Stimulated activated CD8-positive, alpha-beta memory T cell treated with anti-CD3 and anti-CD28 coated beads, Interleukin-4, amount 100 ng/mL, for 4 hours (primary cell): ENCODE measurements at places on chromosomes 7 and 10.

GRCh38 chr10:91163869-91164474 is 56.5 kb upstream of the PCGF5 start:
- DNase-seq = peak; percentile 35

- DNase-seq = no peak
Observed at GRCh38 chr7:28615091-28615490, 202.8 kb downstream of the CREB5 start.

GRCh38 chr10:69088801-69089501 is 1.0 kb downstream of the SRGN start:
- no peak for DNase-seq

DNA sequence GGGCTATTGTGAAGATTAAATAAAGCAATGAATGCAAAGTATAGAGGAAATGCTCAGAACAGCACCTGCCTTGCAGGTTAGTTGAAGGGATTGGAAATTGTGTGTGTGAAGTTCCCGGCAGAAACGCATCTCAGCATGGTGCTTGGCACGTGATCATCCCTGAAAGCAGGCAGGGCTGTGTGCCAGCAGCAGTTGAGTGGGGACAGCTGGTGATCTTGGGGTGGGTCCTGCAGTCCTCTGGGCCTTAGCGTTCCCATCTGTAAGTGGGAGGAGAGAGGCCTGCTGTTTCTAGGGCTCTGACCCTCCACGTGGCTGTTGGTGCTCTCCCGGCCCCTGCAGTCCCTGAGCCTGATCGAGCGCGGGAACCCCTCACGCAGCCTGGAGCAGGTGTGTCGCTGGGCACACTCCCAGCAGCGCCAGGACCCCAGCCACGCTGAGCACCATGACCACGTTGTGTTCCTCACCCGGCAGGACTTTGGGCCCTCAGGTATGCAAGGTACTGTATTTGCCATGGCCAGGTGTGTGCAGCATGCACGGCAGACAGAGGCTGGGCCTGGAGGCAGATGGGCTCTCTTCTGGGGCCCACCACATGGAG is 55.3 kb downstream of the TBATA start:
- DNase-seq = no peak

- DNase-seq = no peak
Observed at GRCh38 chr10:72552857-72553256, 73.0 kb downstream of the MICU1 start.

- no peak for DNase-seq
Observed at GRCh38 chr7:158424011-158424410, 163.6 kb downstream of the PTPRN2 start.

- no peak for DNase-seq
Observed at GRCh38 chr10:28300027-28300426, 2.8 kb downstream of the MPP7 start.

GRCh38 chr7:455110-455928 is 64.3 kb downstream of the PDGFA start:
- no peak for DNase-seq

DNA sequence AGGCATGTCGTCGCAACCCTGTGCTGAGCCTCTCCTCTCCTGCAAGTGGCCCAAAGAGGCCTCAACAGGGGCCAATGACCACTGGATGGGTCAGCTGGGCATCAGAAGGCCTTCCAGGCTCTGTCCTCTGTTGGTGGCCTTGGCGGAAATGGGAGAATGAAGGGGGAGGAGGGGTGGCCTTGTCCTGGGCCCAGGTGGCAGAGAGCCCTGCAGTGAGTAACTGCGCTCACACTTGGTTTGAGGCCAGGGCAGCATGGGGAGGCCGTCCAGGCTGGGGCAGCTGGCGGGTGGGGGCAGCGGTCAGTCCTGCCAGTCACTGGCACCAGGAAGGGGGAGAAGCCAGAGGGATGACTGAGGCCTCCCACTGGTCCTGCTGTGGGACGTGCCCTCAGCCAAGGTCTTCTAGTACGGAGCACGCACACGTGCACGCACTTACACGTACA is 59.8 kb downstream of the LHPP start:
- DNase-seq = no peak

DNA sequence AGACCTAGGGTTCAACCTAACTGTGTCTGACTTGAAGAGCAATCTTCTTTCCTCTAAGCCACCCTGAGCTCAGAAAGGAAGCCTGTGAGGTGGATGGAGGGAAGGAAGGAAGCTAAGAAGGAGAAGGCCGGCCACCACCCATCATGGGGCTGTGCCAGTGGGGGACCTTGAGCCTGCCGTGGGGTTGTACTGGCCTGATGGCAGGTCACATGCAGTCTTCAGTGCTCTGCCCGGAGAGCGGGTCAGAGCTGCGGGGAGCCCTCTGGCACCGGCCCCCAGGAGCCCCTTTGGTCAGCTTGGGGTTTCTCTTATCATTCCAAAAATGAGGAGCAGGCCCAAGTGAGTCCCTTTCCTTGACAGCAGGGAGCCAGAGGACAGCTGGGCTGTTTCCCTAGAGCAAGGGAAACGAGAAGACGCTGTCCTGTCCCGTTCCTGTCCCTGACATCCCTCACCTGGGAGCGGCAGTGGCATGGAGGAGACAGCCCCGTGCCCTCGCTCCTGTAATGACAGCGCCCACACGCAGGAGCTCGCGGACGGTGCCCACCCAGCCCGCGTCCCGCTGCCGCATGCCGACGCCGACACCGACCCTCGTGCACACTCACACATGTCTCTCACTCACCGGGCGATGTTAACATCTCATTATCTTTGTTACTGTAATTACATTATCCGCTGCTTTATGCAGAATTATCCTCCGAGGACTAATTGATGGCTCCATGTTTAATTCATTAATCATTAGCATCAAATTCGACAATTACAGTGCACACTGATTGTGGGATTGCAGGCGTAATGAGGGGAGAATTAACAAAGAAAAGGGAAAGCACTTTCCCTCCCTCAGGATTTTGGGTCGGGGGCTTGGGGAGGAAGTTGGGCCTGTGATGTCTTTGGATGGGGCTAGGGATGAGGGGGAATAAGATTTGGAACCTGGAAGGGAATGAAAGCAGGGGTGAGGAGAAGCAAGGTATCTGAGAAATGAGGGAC is 31.3 kb downstream of the GBX1 start:
- no peak for DNase-seq

GRCh38 chr10:127903789-127904188 is 3.1 kb upstream of the PTPRE start:
- no peak for DNase-seq

DNA sequence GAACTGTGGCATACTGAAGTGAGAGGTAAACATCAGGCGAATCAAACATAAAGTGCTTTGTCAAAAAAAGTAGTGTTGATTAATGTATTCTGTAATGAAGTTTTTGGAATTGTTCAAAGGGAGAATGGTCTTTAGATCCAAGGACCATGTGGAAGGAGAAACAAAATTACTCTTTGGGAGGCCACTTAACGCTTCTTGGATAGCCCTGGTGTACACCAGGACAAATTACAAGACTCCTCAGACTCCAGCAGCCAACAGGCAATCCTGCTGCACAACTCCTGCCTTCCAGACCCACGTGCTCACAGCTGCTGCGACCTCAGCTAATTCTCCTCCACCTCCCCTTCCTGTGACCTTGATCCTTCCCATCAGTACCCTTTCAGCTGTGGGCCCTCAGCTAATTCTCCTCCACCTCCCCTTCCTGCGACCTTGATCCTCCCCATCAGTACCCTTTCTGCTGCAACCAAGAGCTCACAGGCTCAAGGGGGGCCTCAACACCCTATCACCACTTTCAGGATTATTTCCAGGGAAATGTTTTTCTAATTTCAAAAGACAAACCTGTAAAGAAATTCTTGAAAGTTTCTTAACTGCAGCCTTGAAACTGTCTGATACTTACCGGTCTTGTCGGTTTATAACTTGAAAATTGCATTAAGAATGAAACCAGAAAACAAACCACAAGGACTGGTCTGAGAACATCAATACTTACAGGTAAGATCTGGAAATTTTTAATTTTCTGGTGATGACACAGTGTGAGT is 29.7 kb upstream of the DDC start:
- DNase-seq = no peak

DNA sequence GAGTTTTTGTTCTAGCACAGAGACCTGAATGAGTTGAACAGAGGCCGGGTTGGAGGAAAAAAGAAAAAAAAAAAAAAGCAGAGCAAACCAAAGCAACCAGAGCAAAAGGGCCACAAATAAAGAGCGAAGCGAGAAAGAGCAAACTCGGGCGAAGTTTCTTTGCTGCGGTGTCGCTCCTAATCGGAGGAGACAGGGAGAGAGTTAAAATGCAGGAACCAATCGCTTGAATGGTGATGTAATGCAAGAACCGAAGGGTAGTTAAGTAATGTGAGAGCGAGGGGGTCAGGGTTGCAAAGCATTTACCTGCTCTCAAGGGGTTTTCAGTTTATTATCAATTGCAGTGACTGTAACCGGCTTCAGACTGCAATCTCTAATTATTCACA is 271.7 kb downstream of the TRIL start:
- DNase-seq = no peak

- no peak for DNase-seq
Observed at GRCh38 chr7:127635659-127636285, 16.2 kb upstream of the SND1 start.

- no peak for DNase-seq
Observed at GRCh38 chr10:47253030-47253637, 46.9 kb upstream of the GDF10 start.

- no peak for DNase-seq
Observed at GRCh38 chr10:50577010-50577409, 46.7 kb downstream of the SGMS1 start.

- DNase-seq = no peak
Observed at GRCh38 chr10:106830006-106830405, 334.5 kb downstream of the SORCS1 start.

- DNase-seq = no peak
Observed at GRCh38 chr10:38038107-38038931, 27.8 kb downstream of the ZNF33A start.

- no peak for DNase-seq
Observed at GRCh38 chr7:98808751-98809460, 60.9 kb downstream of the TMEM130 start.

DNA sequence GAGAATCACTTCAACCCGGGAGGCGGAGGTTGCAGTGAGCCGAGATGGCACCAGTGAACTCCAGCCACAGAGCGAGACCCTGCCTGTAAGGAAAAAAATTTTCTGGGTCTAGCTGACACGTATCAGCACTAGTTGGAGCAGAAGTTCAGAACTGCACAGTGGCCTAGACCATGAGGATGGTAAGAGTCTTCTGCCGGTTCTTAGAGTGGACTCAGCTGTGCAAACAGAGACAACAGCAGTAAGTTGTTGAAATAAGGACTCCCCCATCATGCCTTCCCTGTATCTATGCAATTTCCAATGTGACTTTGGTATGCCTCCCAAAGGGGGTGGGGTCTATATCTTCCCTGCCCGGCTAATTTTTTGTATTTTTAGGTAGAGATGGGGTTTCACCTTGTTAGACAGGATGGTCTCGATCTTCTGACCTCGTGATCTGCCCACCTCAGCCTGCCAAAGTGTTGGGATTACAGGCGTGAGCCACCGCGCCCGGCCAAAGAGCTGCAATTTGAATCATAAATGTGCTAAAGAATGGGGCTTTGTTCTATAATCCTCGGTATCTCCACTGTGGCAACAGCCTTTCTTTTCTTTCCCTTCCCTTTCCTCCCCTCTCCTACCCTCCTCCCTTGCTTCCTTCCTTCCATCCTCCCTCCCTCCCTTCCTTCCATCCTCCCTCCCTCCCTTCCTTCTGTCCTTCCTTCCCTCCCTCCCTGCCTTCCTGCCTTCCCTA is 14.5 kb upstream of the RNF216 start:
- DNase-seq = no peak

DNA sequence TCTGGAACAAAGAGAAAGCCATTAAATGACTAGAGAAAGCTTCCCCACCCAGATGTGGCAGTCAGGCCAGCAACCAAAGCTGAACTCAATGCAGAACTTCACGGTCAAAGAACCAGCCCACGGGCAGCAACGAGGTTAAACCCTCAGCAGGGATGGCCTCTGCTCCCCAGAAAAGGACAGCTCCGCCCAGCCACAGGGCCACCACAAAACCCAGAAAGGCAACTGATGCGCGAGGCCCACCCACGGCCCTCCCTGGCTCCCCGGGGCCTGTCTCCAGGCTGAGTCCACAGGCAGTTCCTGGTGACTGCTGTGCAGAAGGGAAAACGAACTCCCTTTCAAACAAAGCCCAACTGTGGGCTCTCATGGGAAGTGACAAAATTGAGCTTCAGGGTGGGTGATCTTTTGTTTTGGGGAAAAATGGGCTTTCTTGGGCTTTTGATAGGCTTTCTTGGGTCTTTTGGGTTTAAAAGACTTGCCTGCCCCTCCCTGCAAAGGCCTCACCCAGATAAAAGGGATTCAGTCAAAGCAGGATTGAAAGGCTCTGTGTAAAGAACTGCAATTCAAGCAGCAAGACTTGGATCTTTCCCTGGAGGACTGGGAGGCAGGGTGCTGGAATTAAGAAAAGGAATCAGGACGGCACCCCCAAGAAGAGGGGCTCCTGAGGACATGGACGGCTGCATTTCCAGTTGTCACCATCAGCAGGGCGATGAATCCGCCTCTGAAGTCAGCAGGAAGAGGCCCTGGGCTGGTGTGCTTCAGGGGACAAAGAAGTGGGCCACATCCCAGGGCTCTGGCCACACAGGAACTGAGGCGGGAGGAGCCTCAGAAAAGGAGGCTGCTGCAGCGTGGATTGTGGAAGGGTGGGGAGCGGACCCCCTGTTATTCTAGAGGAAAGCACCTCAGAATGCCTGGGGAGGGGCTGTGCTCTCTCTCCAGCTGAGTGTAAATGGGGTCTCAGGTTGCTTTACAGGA is 209.9 kb downstream of the USP6NL start:
- DNase-seq = no peak

DNA sequence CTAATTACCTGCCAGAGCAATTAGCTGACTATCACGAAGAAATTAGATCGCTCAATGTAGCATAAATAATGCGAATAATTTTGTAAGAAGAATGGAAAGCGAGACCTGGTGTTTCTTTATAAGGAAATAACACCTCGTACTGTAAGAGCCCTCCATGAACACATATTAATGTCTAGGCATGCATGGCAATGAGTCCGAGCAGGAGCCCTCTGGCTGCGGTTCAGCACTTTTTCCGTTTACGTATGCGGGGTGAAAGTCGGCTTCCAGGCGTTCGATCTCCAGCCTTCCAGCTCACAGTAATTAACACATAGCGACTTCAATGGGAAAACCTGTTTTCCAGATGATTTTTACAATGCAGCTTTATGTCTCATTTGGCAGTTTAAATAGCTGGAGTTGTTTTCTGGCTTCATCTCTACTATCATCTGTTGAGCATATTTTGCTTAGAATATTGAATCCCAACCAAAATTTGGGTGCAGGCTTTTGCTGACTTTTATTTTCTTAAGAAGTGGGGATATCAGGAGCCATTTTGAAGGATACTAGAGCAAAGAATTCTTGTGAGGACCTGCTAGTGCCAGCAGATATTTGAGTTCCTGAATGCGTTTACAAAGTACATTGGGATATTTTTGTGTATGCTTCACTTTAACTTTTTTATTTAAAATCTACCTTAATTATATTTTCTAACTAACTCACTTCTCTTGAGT is 7.2 kb upstream of the SP8 start:
- no peak for DNase-seq

DNA sequence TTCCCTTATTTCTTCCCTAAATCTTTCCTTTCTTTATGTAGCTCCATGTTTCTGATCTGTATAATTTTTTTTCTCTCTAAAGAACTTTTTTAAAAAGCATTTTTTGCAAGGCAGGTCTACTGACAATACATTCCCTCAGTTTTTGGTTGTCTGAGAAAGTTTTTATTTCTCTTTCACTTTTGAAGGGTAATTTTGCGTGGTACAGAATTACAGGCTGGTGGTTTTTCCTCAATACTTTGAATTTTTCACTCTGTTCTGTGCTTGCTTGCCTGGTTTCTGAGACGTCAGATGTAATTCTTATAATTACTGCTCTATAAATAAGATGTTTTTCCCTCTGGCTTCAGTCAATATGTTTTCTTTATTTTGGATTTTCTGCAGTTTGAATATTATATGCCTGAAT is 205.4 kb upstream of the VSTM2A start:
- no peak for DNase-seq

- no peak for DNase-seq
Observed at GRCh38 chr7:82450759-82451158, 7.2 kb upstream of the CACNA2D1 start.
